Stimulated activated CD8-positive, alpha-beta memory T cell treated with anti-CD3 and anti-CD28 coated beads, Interleukin-7, amount 100 ng/mL, for 1 hour (primary cell): ENCODE measurements at places on chromosomes 12 and 14.

DNA sequence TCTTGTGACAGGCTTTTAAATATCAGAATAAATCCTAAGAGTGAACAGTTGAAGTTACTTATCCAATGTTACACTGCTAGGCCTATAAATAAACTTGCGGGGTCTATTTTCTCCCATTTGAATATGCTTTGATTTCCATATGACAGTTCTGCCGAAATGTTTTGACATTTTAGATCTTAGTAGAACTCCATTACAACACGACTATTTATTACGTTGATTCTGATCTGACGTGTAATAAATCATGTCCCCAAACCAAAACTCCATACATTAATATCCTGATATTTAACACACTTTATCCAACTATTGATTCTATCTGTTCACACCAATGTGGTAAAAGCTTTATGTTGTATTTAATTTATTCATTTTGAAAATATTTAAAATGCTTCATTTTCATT lies 16.1 kb upstream of the NEMF start:
- no peak for DNase-seq

DNA sequence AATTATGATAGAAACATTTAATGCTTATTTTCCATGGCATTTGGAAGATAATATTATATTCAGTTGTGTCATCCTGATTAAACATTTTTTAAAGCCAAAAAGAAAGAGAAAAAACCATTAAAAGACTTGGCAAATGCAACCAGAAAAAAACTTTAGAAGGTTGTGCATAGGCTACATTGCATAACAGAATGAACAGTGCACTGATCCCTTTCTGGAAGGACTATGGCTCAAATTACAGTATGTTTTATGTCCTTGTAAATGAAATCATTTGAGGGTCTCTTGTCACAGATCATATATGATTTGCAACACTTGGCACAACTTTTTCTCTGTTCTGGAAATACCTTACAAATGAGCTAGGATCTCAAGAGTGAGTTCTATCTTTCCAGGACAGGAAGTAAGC lies 275.2 kb upstream of the FLRT2 start:
- DNase-seq, result no peak

GRCh38 chr14:59772233-59772632 lies 98.3 kb downstream of the RTN1 start:
- no peak for DNase-seq

GRCh38 chr12:114817571-114818425 lies 133.8 kb upstream of the TBX3 start:
- no peak for DNase-seq

DNA sequence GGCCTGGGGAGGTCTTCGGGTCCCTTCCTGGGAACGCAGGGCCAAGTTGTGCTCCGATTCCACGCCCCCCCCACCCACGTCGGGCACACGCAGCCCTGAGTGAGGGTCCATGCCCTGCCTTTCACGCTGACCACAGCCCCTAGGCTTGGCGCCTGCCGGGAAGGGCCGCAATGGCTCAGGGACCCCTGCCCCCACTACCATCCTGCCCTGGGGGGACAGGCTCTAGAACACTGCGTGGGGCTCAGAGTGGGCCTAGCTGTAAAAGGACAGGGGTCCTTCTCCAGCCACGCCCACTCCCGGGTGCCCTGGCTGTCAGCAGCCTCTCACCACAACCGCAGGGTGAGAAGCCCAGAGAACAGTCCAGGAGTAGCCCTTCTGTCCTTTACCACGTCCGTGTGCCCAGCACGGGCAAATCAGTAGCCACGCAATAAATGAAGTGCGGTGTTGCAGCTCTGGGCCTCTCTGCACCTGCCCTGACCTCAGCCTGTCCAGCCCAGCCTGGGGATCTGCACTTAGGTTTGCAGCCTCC lies 9.4 kb upstream of the GPR68 start:
- no peak for DNase-seq

DNA sequence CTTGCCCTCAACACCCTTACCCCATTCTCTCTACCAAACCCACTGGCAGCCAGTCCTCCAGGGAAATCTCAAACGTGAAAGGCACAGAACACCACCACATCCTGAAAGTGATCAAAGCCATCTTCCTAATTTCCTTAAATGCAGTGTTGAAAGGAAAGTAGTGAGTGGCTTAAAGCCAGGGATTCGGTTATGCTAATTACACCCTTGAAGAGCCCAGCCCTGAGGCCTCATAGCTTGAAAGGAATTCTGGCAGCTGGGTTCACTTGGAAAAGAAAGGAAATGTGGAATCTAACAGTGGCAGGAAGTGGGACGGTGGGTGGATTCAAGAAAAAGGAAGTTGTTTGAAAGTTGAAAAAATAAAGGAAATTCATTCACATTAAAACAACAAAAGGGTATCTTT lies 73.0 kb upstream of the FICD start:
- DNase-seq, result no peak

DNA sequence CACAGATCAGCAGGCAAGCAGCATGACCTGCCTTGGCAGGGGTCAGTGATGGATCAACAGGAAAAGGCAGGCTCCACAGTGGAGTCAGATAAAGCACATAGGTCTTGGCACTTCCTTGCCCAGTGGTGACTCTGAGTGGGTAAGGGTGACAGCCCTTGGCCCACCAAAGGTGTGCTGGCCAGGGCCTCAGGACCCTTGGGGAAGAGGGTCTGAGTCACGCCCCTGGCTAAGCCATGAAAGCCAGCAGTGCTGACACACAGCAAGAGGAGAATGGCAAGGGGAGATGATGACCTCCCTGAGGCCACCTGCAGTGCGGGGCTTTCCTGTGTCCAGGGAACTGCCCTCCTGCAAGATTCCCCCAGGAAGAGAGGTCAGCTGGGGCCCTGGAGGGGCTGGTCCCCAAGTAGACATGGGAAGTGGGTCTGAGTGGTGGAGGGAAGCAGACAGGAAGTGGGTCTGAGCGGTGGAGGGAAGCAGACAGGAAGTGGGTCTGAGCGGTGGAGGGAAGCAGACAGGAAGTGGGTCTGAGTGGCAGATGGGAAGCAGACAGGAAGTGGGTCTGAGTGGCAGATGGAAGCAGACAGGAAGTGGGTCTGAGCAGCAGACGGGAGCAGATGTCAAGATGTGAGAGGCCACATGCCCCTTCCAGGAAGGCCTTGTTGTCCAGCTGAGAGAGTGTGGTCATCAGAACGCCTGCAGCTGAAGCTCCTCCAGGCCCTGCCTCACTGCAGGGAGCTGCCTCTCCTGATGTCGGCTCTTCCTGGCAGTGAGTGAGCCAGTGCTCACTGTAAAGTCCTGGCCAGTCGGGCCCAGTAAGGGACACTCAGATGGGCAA lies 34.8 kb downstream of the DIO3 start:
- no peak for DNase-seq

DNA sequence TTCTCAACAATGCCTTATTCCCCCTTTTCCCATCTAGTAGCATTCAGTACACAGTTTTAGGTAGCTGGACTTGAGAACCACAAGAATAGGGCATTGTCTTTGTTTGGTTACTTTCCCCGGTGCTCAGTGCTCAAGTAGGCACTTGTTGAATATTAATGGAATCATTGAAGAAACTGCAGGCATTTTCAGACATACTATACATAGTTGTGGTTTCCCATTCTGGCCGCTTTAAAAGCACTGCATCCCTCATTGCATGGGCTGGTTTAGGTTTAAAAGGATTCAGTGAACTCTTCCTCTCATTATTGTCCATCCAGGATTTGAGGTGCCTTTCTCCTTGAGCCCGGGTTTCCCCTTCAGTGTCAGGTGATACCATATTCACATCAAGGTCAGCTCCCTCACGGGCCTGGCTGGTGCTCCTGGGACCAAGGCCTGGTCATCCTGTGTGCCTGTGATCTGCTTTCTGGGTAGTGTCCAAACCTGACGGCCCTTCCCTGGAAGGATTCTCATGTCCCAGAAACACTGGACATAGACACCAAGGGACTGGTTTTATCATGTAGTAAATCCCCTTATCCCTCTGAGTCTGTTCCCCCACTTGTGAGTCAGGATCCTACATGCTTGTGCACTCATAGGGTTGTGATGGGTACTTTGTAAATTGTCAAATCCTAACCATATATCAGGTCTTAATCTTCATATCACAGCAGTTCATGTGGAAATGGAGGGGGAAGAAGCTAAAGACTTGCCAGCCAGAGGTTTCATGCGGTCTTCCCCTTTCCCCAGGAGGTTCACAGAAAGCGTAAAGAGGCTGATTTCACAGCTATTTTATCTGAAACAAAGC lies 7.4 kb downstream of the TCP11L2 start:
- DNase-seq, result no peak

GRCh38 chr14:38253676-38254075 lies 2.2 kb downstream of the CLEC14A start:
- DNase-seq, result no peak

DNA sequence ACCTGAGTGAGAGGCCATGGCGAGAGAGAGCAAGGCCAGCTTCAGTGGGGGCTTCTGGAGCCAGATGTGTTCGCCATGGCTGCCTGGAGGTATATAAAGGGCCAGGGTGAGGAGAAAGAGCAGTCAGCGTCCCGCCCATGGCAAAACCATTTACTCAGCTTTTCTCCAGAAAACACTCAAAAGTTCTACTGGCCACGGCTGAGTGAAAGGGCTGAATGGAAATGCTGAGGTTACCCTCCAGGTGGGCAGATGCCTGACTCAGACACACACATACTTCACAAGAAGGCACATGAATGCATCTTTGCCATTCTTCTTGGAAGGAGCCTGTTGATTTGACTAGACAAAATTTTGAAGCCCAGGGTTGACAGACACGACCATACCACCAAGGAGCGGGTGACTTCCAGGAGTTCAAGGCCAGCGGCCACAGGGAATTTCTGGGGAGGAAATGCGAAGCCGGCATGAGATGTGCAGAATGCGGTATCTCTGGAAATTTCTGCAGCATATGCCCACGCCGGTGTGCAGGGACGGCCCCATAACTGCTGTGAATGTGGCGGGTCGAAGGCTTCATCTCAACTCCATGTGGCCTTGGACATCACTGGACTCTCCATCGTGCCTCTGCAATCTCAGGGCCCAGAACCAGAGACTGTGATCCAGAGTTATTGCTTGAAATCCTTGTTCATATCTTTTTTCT lies at the start of gene IL31:
Gene IL31, minus strand, starts transcription at position 67 of the 691 bp plus-strand sequence. Its CDS starts 49 bp downstream, at position 18.
- DNase-seq, result no peak

- DNase-seq, result no peak
Measured at GRCh38 chr12:116594325-116595038, 35.3 kb downstream of the MAP1LC3B2 start.

GRCh38 chr14:36430662-36431084 lies 89.4 kb downstream of the NKX2-1 start:
- DNase-seq, result no peak

- no peak for DNase-seq
Measured at GRCh38 chr12:100156731-100157426, 14.2 kb upstream of the BLTP3B start.

DNA sequence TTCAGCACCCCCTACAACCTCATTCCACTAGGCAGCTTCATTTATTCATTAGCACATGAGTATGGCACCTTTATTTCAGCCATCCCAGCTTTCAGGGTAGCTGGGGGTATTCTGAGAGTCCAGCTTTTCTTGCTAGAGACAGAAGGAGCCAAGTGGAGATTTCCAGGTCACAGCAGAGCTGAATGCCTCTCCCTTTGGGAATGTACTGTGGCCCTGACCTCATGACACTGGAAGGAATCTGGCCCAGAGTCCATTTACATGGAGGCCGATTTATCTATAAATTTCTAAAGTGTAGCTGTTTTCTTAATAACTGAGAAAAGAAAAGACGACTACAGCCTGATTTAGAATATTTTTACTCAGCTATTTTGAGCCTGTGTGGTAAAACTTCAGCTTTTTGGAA lies 47.2 kb upstream of the JDP2 start:
- DNase-seq, result no peak

GRCh38 chr14:102696856-102697495 lies 80.3 kb upstream of the TRAF3 start:
- DNase-seq, result no peak

DNA sequence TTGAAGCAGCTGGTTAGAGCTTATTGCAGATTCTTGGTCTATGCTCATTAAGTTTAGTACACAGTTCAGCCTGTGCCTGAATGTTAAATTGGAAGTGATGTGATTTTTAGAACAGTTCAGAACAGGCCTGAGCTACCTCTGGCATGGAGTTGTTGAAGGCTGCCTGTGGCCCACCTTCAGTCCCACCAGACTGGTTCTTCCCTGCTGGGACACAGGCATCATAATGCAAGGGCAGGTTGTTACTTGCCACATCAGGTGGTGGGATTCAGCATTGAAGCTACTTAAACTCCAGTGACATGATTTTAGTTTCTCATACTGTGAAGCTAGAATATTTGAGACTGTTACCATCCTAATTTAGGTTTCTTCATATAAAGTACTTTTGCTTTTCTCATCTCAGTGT lies 49.4 kb downstream of the PROX2 start:
- DNase-seq, result no peak

DNA sequence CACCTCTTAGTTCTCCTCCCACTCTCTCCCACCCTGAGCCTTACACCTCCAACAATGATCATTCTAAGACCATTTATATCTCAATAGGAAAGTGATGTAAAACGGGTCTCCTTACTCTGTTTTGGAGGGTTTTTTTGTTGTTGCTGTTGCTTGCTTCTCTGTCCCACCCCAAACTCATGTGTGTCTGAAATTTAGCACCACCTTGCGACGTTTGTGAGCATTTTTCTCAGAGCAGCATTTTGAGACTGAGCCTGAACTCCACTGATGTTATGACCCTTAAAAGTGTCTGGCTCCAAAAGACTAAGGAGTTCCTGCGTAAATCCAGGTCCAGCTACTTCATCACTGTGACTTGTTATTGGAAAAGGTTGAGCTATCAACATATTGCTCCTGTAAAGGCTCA lies 155.0 kb downstream of the DAD1 start:
- DNase-seq, result no peak

GRCh38 chr14:68417009-68417650 lies 375.7 kb downstream of the ZFP36L1 start:
- no peak for DNase-seq

DNA sequence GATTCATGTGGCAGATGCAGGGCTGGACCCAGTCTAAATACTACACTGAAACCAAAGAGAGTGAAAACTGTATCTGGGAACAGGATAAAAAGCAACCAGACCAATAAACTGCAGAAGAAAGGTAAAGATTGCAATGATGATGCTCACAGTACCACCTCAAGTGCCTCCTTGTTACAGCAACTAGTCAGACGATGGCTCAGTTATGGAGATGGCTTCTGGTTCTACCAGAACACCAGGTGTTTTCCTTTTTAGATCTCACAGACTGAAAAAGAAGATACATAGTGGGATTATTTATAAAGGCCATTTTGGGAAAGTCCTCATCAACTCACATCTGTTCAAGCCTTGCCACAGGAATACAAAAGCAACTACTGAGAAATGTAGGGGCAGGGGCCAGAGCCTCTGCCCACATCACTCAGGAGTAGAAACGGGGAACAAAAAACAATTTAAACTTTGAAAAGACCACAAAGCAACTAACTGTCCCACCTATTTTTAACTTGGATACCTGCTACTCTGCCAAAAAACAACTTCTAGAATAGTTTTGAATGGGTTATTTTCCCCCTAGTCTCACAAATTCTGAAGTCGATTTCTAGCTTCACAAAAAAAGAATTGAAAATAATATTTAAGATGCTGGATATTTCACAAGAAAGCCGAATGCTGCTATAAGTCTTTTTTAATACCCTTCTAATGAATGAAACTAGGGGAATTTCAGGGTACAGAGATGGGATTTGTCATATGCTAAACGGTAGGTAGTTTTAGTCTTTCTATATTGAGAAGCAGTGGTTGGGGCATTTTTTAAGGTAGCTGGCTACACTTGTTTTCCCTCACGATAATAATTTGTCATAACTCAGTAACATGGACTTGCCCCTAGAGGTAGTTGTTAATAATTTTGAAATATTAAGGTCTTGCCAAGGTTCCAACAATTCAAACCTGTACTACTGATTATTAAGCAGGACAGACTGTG lies 197.2 kb upstream of the TMPO start:
- DNase-seq, result no peak
